AG09319 (cell line): ENCODE measurements at places on chromosomes 4 and X.

DNA sequence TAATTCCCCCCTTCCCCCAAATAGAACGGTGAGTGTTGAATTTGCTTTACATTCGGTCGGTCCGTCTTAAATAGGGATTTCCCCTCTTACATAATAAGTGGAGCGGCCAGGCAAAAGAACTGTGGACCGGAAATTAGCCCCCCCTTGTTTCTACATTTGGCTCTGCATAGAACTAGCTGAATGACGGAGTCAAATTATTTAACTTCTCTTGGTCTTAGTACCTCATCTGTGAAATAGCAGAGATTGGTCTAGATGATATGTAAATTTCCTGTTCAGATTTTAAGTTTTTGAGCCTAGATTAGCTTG, 1.3 kb downstream of the SPATA18 start:
- DNase-seq, result no peak

- no peak for DNase-seq
Measured at GRCh38 chrX:110162867-110163266, 155.0 kb downstream of the AMMECR1 start.

GRCh38 chr4:32858971-32859370, 2138.8 kb downstream of the PCDH7 start:
- DNase-seq, result peak; percentile 4

DNA sequence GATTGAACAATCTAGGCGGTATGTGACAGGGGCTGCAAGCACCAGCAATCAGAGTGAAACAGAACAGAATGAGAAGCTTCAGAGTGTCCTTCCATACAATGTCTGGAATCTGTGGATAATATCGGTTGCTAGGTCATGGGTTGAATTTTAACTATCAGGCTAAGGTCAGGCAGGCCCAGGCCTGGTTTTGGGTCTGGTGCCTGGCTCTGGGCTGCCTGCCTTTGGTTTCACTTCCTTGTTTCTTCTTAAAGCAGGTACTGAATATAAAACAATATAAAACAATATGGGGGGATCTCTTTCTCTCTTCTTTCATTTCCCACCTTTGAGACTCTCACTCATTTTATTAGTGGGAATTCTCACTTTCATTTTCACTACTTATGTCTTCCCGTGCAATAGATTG, 962.0 kb downstream of the CCSER1 start:
- no peak for DNase-seq

DNA sequence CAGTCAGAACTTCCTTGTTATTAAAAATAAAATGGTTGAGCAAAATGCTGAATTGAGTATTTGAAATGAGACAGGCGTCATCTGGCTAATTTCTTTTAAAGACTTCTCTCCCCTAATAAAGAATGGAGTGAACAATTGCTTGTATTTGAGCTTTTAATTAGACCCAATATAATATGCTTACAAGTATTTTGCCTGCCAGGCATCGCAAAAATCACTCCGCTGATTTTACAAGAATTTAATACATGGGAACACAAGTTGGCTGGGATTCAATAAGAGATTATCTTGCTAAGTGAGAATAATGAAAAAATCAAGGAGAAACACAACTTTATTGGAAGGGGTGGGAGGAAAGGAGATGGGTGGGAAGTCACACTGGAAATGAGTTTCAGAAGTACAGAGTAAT, 52.3 kb downstream of the KLF3 start:
- no peak for DNase-seq

GRCh38 chrX:63503541-63503940, 152.4 kb upstream of the SPIN4 start:
- DNase-seq, result no peak

DNA sequence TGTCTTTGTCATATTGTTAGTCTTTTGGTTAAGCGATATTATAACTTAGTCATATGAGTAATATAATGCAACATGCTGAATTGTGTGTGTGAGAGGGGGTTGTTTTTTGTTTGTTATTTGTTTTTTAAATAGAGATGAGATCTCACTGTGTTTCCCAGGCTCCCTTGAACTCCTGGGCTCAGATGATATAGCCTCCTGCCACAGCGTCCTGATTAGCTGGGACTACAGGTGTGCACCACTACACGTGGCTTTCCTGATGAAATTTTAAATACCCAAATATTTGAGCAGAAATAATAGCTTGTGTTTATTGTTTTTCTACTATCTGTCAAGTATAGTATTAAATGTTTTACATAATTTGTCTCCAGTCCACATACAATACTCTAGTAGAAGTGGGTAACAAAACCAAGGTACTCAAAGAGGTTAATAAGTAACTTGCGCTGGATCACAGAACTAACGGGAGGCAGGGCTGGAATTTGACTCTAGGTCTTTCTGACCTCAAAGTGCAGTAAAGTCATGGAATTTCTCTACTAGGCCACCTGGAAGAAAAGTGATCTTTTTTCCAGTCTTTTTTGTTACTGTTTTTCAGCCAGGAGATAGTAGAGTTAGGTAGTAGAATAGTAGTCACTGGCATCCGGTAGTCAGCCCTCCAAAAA, 47.8 kb downstream of the CLCN3 start:
- no peak for DNase-seq

GRCh38 chrX:136626237-136626636, 21.7 kb upstream of the CD40LG start:
- no peak for DNase-seq

DNA sequence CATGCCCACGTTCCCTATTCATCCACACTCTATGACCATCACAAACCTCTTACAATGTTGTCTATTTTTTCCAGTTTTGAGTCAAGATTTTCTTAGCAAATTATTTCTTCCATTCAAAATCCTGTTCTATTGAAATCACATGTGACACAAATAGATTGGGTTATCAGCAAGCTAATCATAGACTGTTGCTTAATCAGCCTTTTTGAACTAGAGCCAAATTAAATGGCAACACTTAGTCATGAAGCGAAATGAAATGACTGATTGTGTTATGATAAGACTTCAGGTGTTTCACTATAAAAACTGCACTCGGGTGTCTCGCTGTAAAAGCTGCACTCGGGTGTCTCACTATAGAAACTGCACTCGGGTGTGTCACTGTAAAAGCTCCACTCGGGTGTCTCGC, 890.0 kb upstream of the FRG1 start:
- no peak for DNase-seq
